ENCODE measurements at places on chromosomes 16 and 17.
A peak's percentile ranks its signal among the peaks of the same experiment; 100 is the strongest.

DNA sequence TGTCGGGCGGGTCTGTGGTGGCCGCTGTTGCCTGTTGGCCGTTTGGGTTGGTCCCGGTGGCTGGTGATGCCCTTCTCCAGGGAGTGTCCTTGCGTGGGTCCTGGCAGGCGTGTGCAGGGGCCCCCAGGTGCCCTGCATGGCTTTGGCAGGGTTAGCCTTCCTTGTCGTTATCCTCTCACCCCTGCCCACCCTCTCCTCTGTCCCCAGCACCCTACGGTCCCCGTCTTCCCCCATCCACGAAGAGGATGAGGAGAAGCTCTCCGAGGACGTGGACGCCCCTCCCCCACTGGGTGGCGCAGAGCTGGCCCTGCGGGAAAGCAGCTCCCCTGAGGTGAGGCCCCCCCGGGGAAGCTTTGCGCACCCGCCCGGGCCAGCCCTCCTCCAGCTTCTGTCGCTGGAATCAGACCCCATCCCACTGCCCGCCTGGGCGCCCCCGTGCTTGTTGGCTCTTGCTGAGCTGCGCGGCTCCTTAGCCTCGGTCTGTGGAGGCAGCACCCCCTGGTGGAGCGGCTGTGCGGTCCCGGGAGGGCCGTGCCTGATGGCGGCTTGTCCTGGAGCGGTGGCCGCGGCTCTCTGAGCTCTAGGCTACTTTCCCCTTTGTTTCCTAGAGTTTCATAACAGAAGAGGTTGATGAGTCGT is 10.6 kb upstream of the NUDT16L1 start:
- DNase-seq = no peak

- DNase-seq = no peak
Measured at GRCh38 chr17:79006794-79007503, 2.6 kb downstream of the CANT1 start.

GRCh38 chr17:65556014-65556909 is 5.2 kb downstream of the AXIN2 start:
- peak; percentile 87 for DNase-seq

- DNase-seq = no peak
Measured at GRCh38 chr16:75948886-75949285, 222.6 kb upstream of the CPHXL start.

- DNase-seq = no peak
Measured at GRCh38 chr17:53032861-53033271, 789.9 kb upstream of the KIF2B start.

DNA sequence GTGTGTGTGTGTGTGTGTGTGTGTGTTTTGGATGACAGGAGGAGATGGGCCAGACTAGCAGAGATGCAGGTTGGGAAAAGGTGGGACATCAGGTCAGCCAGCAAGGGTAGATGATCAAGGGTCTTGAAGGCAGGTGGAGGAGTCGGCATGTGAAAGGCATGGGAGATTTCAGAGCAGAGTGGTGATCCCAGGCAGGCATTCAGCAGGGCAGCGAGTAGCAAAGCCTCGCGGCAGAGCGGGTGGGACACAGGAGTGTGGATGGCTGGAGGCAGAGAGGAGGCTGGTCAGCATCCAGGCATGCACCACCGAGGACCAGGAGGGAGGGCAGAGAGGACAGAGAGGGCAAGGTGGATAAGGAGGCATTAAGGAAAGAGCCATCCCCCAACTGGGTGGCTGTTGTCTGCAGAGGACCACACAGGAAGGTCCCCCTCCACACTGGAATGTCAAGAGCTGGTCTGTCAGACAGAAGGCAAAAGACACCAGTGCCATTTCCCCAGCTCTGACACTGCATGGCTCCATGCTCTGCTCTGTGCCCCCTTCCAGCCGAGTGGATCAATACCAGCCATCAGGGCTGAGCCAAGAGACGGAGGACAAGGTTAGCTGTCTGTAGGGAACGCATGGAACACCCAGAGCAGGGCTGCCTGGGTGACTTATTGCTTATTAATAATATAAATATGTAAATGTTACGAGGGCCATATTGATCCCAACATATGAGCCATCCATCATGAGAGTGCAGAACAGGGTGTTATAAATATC is 74.8 kb upstream of the RPL38 start:
- no peak for DNase-seq

- DNase-seq = no peak
Measured at GRCh38 chr16:53773881-53774280, 69.9 kb downstream of the FTO start.

GRCh38 chr17:68697850-68698361 is 96.7 kb upstream of the FAM20A start:
- DNase-seq = no peak

DNA sequence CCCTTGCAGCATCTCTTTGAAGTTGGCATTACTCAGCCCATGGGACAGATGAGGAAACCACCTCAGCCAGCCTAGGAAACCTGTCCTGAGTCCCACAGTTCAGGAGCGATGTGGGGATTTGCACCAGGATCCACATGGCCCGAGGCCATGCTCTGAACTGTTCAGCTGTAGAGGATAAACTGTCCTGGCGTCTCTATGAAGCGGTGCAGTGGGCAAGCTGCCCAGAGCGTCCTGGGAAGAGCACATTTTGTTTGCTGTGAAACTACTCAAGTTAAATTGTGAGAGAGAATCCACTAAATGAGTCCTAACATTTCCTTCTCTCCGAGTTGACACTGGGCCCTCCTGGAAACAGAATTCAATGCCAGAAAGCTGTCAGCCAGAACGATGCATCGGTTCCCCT is 276.6 kb upstream of the TNRC6C start:
- DNase-seq = no peak

- no peak for DNase-seq
Measured at GRCh38 chr16:5386989-5387388, 289.4 kb upstream of the EEF2KMT start.

GRCh38 chr17:45405250-45406086 is 27.2 kb downstream of the ARHGAP27 start:
- DNase-seq = no peak

DNA sequence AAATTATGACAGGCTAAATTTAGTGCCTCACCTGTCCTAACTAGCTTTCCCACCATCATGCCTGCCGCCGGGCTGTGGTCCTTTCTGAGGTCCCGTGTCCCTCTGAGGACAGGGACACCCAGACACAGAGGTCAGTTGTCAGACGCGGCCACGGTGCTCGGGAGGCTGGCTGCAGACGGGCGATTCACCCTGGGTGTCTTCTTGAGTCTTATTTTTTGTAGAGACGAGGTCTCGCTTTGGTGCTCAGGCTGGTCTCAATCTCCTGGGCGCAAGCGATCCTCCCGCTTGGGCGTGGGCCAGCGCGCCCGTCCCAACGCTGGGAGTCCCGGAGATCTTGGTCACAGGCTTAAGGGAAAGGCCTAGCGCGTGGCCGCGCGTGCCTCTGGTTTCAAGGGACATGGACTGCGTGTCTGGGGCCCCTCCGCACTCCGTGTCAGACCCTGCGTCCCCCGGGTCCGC is 797 bp upstream of the RAB11FIP3 start:
- DNase-seq = no peak

DNA sequence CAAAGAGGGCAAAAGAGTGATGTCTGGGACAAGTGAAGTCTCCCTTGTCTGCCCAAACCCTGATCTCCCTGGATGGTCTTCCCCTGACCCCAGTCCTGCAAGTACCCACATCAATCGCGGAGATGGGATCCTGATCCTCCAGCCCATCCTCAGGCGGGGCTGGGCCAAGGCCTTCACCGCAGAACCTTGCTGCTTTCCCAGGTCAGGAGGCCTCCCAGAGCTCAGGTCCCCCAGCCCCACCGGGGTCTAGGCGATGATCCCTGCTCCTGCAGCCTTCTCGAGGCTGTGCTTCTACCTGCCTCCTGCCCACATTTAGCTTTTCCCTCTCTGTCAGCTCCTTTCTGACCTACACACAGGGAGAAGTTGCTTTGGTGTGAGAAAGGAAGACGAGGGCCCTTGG is 6.3 kb downstream of the SLC12A4 start:
- DNase-seq = no peak

DNA sequence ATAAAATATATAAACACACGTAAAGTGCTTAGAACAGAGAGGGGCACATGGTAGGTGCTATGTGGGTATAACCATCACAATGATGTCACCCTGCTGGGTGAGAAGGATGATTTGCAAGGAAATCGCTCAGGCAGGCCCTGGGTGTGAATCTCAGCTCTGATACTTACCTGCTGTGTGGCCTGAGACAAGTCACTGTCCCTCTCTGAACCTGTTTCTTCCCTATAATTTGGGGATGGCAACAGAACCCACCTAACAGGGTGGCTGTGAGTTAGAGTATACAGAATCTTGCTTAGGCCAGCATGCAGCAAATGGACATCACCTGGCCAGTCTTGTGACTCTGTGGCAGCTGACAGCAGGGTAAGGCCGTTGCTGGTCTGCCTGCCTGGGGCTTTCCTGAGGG is 36.6 kb upstream of the ALKBH5 start:
- DNase-seq = no peak

DNA sequence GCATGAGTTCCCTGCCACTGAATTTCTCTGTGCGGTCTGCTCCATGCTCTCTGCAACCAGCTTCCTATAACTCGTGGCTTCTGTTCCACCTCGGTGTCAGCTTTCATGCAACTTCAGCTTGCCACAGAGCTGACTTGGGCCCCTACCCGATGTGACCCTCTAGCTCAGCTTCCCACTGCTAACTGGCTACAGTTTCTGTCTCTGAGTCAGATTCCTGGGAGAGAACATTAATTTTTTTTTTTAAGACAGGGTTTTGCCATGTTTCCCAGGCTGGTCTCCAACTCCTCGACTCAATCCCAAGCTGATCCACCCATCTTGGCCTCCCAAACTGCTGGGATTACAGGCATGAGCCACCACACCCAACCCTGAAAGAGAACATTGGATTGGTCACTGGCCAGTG is 35.5 kb upstream of the PSMD7 start:
- DNase-seq = no peak

- DNase-seq = no peak
Measured at GRCh38 chr16:56792967-56793366, 63.0 kb downstream of the NUP93 start.

DNA sequence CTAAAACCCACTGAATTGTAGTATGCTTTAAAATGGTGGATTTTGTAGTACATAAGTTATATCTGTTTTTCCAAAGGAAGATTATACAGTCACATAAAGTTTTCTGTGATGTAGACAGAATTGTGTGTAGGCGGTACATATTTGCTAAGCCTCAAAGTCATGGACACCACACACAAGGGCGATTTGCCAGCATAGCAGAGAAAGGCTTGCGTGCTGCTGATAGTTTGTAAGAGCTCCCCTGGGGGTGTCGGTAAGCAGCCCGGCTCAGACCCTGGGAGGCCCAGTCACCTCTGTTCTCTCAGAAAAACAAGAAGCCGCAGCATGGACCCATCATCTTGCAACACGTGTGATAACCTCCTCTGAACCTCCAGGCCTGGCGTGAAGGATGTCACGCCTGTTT is 38.3 kb upstream of the AKTIP start:
- DNase-seq = no peak

- no peak for DNase-seq
Measured at GRCh38 chr17:263773-264172, 82.3 kb upstream of the DOC2B start.

DNA sequence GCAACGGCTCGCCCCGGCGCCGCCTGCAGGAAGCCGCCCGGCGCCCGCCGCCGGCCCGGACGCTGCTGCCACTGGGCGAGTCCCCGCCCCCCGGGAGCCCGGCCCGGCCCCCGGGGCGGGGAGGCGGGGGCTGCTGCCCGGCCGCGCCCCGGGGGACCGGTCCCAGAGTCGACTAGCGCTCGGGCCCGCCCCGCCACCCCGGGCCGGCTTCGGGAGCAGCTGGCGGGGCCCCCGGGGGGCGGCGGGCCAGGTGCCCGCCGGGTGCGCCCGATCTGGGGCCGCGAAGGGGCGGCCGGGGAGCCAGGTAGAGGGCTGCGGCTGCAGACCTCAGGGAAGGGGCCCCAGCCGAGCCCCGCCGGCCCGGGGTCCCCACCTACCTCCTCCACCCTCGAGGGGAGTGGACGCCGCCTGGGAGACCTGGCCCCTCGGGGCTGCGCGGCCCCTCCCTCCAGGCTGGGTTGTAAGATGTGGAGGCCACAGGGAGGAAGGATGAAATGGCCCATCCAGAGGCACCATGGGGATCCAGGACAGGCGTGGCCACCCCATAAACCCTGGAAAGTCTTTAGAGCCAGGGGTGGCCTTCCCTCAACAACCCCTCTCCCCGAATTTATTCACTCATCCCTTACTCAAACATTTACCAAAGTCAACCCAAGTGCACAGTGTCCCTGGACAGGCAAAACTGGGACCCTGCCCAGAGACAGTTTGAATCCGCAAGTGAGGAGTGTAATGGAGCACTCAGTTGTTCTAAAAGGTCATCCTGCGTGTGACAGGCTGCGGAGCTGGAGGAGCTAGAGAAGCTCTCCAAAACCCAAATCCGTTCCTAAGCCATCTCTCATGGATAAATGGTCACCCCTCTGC is at the start of gene CDYL2:
Gene CDYL2 (minus strand): TSS at position 73 of the 858 bp plus-strand sequence. CDS start 425 bp downstream, outside the sequence.
- DNase-seq = peak; percentile 8

- DNase-seq = no peak
Measured at GRCh38 chr16:68246666-68247065, 1.5 kb downstream of the PLA2G15 start.

DNA sequence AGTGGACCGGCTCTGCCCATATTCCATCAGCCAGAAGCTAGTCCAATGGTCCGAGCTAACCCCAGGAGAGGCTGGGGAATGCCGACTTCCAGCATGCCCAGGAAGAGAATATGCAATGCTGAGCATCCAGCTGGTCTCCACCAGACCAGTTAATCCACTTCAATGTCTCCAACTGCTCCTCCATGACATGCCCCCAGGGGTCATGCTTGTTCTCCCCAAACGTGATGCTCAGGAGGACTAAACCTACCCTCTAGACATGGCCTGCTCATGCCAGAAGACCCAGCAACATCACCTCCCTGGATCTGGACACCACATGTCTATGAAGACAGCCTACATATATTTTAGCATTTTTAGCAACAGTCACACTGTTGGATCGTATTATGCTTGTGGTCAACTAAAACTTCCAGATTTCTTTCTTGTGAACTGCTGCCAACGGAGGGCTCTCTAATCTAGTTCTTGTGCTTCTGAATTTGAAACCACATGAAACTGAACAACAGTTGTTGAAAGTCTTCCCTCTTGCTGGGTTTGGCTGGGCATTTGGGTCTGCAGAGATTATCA is 245.1 kb downstream of the SOX9 start:
- DNase-seq = no peak

DNA sequence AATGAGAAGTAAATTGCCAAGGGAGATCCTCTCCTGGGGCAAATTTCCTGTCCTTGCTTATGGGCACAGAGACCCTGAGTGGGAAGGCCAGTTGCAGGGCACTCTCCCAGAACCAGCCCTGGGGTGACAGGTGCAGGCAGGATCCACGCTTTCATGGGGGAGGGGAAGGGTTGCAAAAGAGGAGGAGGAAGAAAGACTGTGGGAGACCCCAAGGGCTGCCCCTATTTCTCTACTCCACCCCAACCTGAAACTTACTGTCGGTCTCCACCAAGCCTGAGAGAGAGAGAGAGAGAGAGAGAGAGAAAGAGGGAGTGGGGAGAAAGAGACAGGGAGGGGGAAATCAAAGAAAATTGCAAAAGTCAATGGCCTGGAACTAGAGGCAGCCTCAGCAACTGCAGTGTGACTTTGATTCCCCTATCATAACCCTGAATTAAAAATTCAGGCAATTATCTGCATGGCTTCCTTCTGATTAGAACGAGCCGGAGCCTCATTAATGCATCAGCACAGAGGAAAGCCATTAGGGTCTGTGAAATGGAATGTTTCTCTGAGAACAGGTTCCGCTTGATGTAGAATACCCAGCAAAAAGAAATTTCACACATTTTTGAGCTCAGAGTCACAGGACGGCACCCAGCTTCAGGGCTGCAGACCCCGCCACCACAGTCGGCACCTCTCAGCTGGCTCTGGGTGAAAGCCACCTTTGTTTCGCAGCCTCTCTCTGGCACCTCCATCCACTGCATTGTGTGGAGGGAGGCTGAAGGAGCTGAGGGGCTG is 45.1 kb upstream of the HNF1B start:
- no peak for DNase-seq
